Dermis microvascular lymphatic vessel endothelial cell (primary cell): ENCODE measurements at places on chromosomes 4 and X. TPM values are rescaled to one million over a fixed set of nuclear protein-coding genes. Genes with fewer than 3 reads are reported as not detected.
A peak's percentile ranks its signal among the peaks of the same experiment; 100 is the strongest.

GRCh38 chr4:13750594-13750993 is 123.1 kb upstream of the BOD1L1 start:
- DNase-seq = no peak

GRCh38 chrX:4043951-4044350 is 330.5 kb upstream of the PRKX start:
- no peak for DNase-seq

- DNase-seq = no peak
Observed at GRCh38 chr4:76969941-76970529, 20.5 kb downstream of the SEPTIN11 start.

DNA sequence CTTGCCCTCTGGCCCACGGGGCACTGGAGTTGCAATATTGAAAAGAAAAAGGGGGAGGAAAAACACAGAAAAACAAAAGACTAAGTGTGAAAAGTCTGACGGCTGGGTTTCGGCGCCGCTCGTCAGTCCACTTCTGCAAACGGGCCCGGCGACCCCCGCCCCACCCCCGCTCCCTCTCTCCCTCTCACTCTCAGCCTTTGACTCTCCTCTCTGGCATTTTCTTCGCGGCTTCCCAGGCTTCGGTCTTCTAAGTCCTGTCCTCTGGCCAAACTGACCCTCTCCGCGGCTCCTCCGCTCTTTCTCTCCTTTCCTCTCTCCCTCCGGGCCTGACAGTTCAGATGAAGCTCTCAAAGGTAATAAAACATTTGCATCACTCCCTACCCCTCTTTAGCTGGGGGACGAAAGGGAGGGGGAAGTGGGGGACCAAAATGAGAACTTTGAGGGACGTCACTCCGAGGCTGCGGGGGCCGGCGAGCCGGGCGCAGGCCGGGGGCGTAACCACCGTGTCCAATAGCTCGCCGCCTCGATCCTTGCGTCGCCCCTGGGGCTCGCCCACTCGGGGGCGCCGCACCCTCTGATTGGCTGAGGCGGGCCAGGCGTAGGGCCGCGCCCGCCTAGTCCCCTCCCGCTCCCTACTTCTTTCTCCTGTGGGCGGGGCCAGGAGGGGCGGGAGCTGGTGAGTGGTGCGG is at the start of gene NKX6-1:
Gene NKX6-1, minus strand, starts transcription at position 358 of the 689 bp plus-strand sequence. CDS start 1,064 bp downstream, outside the sequence.
- peak; percentile 71 for DNase-seq

DNA sequence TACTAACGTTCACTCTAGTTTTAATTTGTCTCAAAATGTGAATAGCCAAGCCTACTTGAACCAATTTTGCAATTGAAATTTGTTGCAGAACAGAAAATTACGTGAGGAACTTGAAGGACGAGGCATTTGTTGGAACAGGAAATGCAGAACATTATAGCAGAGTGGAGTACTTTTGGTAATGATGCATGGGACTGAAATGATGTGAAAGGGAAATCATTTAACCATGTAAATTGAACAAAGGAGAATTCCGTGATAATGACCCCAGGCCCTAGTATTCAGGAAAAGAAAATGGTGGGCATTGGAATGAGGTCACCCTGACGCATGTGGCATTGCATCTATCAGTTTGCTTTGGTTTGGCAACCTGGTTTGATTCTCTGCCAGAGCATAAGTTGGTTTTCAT is 44.9 kb upstream of the BEND4 start:
- DNase-seq = no peak

Gene PLXNB3
- total RNA-seq = 2.4 and 6.7 TPM in 2 replicates
